Osteocyte (in vitro differentiated cells): ENCODE measurements at places on chromosomes 1 and 21. TPM values are rescaled to one million over a fixed set of nuclear protein-coding genes. Genes with fewer than 3 reads are reported as not detected.

FAM43B gene
- 0.37 and 0.43 TPM in 2 replicates for total RNA-seq

MR1 gene
- 3.7 and 4.3 TPM in 2 replicates for total RNA-seq

ZNF678 gene
- total RNA-seq = 6.8 and 6.9 TPM in 2 replicates

FAM229A gene
- 8.5 and 8.8 TPM in 2 replicates for total RNA-seq

ADPRS gene
- total RNA-seq = 19.7 and 24.4 TPM in 2 replicates

NPL gene
- total RNA-seq = 4.0 and 4.2 TPM in 2 replicates

BEND5 gene
- total RNA-seq = 1.5 and 1.7 TPM in 2 replicates

CA6 gene
- total RNA-seq = not detected in 2 replicates

DNA sequence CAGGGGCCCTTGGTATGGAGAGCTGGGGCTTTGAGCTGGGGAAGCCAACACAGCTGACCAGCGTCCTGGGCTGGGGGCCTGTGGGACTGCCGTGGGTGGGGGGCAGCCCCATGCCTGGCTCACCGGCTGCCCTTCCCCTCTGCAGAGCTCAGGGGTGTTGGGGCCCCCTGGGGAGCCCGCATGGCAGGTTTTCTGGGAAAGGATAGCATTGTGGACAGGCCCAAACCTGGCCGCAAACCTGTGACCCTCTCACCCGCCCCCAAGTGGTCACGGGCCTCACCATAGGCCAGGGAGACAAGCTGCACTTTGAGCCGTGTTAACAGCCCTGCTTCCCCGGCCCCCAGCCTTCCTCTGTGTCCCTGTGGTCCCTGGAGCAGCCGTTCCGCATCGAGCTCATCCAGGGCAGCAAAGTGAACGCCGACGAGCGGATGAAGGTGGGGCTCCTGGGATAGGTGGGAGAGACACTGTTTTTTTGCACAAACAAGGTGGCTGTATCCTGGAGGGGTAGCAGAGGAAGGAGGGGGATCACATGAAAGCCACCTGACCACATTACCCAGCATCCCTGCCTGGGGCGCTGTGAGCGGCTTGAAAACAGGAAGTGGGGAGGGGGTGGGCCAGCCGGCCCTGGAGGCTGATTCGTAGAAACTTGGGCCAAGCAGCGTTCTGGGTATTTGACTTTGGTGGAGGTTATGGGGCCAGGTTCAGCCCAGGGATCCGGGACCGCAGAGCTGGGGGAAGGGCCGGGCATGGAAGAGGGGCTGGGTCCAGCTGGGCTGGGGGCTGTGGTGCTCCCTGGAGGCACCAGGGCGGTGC lies 65.9 kb downstream of the PIK3CD start:
- DNase-seq = no peak

DNA sequence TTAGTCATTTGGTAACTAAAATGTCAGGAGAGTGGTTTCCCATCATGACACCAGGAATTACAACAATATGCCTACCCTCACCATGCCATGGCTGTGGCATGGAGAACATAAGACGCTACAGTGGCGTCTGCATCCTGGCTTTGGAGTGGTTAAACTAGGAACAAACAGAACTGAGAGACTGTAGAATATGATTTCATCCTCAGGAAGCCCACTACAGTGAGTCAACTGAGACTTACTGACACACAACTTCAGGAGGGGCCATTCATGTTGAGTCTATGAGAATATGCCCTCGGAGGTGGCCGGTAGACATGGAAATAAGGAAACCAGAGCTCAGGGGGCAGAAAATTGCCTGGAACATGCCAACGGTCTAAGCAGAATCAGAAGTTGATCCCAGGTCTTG lies 5.9 kb upstream of the BACE2 start:
- no peak for DNase-seq

GRCh38 chr1:9278585-9279153 lies 14.0 kb upstream of the SPSB1 start:
- DNase-seq = no peak

DNA sequence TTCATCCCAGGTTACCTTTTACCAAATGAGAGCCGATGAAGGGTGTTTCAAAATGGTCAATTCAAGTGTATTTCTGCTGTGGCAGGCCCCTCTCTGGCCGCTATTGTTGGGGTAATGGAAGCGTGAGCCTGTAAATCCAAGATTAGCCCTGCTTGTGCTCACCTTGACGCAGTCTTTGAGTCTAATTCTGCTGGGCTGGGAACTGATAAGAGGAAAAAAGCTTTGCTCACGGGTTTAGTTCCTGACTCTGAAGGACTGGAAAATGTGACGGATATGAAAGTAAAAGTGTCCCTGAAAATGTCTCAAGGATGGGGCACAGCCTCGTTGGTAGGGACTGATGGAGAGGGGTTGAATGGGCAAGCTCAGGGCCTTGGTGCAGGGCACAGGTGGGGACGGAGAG lies 125.9 kb upstream of the GALNT2 start:
- no peak for DNase-seq

GRCh38 chr21:41367945-41368734 lies 6.3 kb downstream of the MX2 start:
- peak; percentile 74 for DNase-seq

GRCh38 chr1:67459068-67459467 lies 28.9 kb upstream of the SERBP1 start:
- no peak for DNase-seq

- DNase-seq = no peak
Observed at GRCh38 chr1:183827801-183828200, 22.9 kb downstream of the RGL1 start.

DNA sequence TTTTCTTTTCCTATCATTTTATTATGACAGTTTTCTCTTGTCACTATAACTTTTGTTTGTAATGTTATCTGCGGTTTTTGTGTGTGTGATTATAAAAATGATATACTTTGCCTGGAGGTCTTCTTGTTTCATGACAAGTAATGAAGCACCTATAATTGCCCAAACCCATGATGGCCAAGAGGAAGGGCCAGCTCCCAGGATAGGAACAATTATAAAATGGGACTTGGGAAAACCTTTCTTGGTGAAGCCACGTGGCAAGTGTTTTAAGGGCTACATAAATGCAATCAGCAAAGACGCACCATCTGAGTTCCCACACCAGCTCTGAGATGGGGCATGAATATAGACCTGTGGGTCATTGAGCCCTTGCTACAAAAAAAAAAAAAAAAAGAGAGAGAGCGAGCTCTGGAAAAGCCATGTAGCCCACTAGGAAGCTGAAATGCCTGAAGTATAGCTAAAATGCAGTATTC lies 462.6 kb upstream of the RUNX1 start:
- no peak for DNase-seq

- DNase-seq = peak; percentile 48
Observed at GRCh38 chr1:115753830-115754229, 14.7 kb downstream of the CASQ2 start.

DNA sequence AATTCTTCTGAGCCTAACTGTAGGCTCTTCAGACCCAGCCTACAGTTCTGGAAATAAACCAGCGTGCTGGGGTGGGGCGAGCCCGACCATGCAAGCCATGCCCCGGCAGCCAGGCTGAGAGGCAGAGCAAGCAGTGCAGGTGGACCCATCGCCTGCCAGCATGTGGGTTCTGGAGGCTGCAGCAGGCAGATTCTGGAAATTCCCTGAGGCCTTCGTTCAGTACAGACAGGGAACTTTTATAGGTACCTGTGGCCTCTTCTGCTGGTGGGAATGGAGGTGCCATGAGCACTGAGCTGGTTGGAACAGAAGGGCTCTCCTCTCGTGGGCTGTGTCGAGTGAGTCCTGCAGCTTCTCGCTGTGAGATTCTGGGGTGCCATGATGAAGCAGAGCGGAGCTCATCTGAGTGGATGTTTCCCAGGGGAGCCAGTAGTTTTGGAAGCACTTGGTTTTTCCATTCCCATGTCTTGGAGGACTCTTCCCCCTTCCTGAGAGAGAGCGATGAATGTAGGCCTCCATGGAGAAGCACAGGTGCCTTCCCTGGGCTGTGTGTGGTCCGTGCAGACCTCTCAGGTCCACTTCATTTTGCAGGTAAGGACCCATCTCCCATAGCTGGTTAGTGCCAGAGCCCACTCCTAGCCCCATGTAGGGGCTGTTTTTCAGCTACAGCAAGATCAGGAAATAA lies 94.1 kb downstream of the PCBP3 start:
- DNase-seq = peak; percentile 51

- DNase-seq = no peak
Observed at GRCh38 chr1:176541663-176542062, 78.7 kb downstream of the PAPPA2 start.

DNA sequence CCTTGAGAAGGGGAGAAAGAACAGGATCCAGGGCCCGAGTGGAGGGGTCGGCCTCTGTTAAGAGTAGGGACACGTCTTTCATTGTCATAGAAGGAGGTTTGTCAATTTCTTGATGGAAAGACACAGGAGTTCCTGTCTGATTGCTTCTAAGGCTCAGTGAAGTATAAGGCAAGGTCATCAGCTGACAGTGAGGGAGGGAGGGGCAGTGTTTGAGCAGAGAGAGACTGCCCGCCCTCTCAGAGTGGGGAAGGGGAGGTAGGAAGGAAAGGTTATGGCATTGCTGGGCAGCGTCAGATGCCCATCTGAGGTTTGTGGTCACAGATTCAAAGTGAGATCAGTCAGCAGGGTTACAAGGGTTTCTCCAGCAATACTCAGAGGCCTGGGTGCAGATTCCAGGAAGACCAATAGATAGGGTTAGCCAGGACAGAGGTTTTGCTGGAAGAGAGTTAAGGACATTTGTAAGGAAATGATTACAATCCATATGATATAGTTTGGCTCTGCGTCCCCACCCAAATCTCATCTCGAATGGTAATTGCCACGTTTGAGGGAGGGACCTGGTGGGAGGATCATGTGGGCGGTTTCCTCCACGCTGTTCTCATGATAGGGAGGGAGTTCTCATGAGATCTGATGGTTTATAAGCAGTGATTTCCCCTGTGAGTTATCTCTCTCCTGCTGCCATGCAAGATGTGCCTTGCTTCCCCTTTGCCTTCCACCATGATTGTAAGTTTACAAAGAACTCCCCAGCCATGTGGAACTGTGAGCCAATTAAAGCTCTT lies 127.2 kb upstream of the GJB5 start:
- no peak for DNase-seq

DNA sequence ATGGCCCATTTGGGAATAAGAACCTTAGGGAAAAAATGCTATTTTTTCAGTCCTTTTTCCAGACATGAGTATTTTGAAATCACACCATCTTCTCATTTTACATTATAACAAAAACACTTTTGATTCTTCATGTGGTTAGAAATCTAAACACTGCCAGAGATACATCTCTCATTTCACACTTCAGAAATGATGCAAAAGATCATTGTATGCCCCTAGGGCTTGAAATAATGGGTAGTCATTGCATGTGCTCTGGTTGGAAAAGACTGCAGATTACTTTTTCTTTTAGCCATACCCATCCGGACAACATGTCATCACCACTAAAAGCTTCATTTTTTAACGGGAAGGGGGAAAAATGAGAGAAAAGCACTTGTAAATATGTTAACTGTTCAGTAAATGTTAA lies 1152.2 kb upstream of the ADGRL4 start:
- DNase-seq = no peak

DNA sequence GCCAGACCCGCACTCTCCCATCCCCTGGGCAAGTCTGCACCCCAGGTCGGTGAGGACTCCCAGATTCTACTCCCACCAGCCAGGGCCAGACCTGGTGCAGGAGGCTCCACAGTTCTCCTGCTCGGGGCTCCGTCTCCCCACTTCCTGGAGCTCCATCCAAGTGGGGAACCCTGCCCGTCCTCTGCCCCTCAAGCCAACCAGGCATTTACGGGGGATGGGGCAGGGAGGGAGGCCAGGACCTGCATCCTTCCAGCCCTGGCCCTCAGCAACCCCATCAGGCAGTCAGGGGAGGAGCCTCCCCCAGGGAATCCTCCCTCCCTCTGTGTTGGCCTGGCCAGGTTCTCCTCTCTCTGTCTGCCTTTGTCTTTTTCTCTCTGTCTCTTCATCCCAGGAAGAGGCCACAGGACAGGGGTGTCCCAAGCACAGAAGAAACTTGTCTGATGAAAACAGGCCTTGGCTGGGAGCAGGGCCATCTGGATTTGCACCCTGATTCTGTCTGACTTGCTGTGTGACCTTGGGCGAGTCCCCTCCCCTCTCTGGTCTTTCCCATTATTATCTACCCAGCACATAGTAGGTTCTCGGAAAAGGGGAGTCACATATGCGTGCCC lies 18.5 kb upstream of the EPHA2 start:
- no peak for DNase-seq

DNA sequence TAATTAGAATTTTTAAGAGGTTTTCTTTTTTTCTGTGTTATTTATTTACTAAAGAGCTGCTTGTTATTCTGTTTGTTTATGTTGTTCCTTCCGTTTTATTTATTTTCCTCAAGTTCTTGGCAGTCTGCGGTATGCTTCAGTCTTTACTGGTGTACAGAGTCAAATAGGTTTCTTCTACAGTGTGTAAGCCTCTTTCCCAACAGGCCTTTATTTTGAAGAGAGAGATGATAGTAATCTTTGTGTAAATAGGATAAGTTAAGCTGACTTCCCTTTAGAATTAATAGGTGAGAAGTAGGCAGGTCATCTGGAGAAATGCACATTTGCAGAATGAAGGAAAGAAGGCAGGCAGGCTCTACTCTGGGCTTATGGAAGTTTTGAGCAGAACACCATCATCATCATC lies 23.8 kb downstream of the MAST2 start:
- no peak for DNase-seq

GRCh38 chr1:119962296-119962968 lies 66.1 kb upstream of the ADAM30 start:
- no peak for DNase-seq
